ENCODE measurements at places on chromosomes 1 and 21.
A peak's percentile ranks its signal among the peaks of the same experiment; 100 is the strongest.

- DNase-seq: no peak
Measured at GRCh38 chr21:31416465-31416864, 72.4 kb upstream of the TIAM1 start.

GRCh38 chr1:203305809-203306088 is 430 bp downstream of the BTG2 start:
- no peak for DNase-seq

DNA sequence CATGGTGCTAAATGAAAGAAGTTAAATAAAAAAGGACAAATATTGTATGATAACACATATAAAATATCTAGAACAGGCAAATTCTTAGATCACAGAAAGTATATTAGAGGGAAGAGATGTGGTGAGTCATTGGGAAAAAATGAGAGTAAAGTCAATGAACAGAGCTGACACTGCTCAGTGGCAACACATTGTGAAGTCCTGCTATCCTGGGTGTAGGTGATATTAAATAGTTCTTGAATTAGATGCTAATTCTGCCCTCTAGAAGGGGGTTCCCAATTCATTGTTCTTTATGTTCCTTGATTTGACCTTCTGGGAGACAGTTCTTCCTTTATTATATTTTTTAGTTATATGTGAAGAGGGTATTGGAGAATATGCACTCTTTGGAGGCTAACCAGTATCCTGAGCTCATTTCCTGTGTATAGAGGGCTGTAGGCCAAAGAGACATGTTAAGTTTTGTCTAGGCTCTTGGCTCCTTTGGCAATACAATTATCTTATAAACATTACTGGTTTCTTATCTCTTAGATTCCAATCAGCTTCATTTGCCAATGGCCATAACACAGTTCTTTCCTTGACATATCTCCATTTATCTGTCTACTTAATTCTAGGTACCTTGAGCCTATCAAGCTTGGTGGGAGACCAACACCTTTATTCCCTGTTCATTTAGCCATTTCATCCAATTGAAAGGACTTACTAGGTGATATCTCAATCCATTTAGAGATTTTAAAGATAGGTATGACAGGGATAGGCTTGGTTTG is 6.6 kb upstream of the SLC35A3 start:
- DNase-seq: no peak

GRCh38 chr1:25903986-25904385 is 2.2 kb downstream of the STMN1 start:
- no peak for DNase-seq

GRCh38 chr1:160708801-160709200 is 2.8 kb downstream of the CD48 start:
- DNase-seq: no peak

GRCh38 chr1:40985875-40986274 is 6.4 kb downstream of the CTPS1 start:
- DNase-seq: no peak

DNA sequence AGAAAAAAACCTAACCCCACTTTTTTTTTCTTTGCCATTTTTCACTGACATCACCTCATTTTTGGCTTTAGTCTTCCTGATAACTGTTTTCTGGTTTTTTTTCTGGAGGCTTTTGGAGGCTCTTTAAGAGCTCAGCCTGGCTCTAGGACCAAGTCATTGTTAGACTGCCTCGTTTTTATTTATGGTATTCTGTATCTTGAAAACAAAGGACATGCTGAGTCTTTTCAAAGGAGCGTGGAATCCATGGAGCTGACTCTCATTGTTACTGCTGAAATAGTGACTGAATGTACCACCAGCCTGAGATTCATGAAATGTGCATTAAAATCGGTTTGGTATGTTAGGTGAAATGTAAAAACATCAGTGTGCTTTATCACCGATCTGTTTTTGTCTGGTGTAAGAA is 28.0 kb downstream of the RASAL2 start:
- DNase-seq: no peak

DNA sequence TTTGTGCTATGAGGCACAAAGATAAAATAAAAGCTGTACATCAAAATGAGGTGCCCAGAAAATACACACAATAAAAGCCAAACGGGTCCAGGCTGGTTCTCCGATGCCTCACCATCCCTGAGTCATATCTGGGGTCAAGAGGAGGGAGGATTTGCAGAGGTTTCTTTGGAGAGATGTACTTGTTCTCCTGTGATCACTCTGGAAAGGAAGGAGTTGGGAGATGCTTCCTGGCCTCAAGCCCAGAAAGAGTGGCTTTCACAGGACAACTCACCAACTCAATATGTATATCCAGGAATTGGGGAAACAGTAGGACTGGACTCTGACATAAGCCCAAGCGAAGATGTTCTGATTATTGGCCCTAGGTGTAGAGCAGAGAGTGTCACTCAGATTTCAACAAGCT is 51.9 kb downstream of the DIPK1A start:
- no peak for DNase-seq

- no peak for DNase-seq
Measured at GRCh38 chr1:159853417-159854115, 8.9 kb downstream of the VSIG8 start.

- DNase-seq: peak; percentile 46
Measured at GRCh38 chr1:27097484-27097917, 57.4 kb downstream of the SLC9A1 start.

DNA sequence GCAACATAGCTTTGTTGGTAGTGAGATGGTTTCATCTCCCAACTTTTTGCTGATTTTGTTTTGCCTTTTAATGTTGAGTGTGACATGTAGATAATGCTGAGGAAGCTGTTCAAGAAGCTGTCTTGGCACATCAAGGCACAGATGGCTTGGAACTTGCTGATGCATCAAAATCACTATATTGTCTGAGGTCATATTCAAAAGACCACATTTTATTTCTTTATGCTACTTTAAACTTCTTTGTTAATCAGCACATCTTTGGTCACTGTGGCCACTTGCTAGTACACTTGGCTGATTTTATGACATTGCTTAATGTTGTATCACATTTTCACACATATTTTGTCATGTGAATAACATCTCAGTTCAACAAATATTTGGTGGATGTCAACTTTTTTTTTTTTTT is 87.1 kb upstream of the BCL10 start:
- no peak for DNase-seq

- DNase-seq: no peak
Measured at GRCh38 chr1:17653728-17654351, 101.3 kb upstream of the ACTL8 start.

DNA sequence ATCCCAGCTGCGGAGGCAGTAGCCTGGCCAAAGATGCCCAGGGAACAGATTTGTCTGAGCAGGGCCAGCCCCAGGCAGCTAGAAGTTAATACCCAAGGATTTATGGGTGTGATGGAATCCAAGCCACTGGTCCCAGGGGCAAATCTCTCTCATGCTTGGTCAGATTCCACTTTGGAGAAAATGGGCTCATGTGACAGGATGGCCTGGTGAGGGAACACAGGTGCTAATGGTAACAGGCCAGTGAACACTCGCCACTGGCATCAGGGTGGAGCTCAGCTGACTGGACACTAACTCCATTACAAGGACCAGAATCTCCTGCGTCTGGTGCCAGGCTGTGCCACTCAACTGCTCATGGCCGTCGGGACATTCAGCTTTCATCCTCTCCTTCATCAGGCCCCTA is 12.0 kb downstream of the MDM4 start:
- no peak for DNase-seq

DNA sequence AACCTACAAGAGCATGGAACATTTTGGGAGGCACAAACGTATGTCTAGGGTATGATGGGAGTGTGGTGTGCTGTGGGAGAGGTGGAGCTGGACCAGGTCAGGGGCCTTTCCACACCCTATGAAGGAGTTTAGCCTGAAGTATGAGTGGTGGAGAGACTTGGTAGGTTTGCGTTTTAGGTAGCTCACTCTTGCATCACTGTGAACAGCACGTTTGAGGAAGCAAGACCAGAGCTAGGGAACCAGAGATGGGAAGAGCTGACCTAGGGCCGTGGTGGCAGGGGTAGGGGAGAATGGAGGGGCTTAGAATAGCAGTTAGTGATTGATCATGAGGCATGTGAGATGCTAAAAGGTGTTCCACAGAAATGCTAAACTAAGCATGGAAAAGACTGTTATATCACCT is 25.1 kb upstream of the ZFP69B start:
- DNase-seq: no peak

DNA sequence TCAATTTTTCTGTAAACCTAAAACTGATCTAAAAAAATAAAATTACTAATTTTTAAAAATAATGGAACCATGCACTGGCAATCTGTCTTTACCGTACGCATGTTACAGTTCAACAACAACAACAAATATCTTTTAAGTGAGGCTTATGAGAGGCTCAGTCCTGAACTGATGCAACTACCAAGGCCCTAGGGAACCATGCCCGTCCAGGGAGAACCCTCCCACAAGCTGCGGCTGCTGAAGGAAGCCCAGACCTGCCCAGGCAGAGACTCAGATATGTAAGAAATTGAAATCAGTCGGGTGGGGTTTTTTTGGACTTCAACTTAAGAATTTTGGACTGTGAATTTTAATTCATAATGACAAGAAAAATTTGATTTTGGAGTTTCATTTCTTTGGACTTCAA is 91.1 kb downstream of the NPHP4 start:
- DNase-seq: no peak

DNA sequence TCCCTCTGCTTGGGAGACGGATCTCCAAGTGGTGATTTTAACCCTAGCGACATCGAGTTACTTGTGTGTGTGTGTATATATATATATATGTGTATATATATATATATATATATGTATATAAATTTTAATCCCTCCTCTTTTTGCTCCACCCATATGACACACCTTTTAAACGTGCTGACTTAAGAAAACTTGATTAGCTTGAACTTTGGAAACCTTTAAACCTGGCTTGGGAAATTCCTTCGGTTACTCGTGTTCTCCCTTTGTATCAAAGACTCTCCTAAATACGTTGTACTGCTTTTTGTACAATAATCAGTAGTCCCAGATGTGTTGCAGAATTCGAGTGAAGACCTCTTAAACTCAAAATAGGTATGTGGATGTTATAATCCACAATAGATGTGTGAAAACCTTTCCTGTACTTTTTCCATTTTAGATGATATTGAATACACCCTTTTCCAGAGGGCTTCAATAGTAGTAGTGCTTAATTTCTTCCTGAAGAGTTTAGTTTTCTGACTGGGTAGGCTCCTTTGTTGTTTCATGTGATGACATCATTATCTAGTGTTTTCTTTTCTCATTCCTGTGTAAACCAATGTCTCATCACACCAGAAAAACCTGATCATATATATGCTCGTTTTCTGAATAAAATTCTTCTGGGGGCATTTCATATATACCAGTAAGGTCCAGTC is 1.4 kb downstream of the RNF11 start:
- DNase-seq: no peak

GRCh38 chr1:82560566-82560965 is 759.8 kb downstream of the ADGRL2 start:
- DNase-seq: no peak

GRCh38 chr1:153832293-153832692 is 57.1 kb downstream of the SLC27A3 start:
- no peak for DNase-seq

DNA sequence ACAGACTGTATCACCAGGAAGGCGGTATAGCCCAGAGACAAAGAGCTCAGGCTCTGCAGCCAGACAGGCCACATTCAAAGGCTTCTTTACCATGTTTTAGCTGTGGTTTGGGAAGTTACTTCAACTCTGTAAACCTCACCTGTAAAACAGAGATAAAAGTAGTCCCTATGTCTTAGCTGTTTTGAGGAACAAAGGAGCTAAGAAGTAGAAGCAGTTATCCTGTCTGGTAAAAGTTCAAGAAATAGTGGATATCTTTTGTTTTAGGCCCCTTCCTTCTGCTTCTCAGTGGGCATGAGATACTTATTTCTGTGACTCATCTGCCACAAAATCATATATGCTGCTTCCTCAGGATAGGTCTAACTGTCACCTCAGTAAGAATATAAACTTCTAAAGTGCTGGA is 6.5 kb downstream of the CD34 start:
- no peak for DNase-seq

GRCh38 chr1:48756683-48757316 is 19.9 kb downstream of the BEND5 start:
- DNase-seq: no peak

- DNase-seq: no peak
Measured at GRCh38 chr1:228082918-228083870, 686 bp downstream of the ARF1 start.

- DNase-seq: no peak
Measured at GRCh38 chr21:27425172-27425571, 458.3 kb upstream of the ADAMTS5 start.

- DNase-seq: no peak
Measured at GRCh38 chr1:61752921-61753389, 10.7 kb downstream of the PATJ start.

GRCh38 chr21:24147674-24148073 is 1459.6 kb downstream of the MRPL39 start:
- no peak for DNase-seq

- no peak for DNase-seq
Measured at GRCh38 chr1:236795757-236796667, 920 bp downstream of the MTR start.

DNA sequence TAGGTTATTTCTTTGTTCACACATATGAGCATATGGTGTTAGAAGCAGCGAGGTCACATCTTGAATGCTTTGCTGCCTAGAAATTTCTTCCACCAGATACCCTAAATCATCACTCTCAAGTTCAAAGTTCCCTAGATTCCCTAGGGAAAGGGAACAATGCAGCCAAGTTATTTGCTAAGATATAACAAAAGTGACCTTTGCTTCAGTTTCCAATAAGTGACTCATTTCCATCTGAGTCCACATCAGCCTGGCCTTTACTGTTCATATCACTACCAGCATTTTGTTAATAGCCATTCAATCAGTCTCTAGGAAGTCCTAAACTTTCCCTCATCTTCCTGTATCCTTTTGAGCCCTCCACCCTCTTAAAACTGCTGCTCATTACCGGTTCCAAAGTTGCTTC is 1502.5 kb downstream of the KCNT2 start:
- no peak for DNase-seq

DNA sequence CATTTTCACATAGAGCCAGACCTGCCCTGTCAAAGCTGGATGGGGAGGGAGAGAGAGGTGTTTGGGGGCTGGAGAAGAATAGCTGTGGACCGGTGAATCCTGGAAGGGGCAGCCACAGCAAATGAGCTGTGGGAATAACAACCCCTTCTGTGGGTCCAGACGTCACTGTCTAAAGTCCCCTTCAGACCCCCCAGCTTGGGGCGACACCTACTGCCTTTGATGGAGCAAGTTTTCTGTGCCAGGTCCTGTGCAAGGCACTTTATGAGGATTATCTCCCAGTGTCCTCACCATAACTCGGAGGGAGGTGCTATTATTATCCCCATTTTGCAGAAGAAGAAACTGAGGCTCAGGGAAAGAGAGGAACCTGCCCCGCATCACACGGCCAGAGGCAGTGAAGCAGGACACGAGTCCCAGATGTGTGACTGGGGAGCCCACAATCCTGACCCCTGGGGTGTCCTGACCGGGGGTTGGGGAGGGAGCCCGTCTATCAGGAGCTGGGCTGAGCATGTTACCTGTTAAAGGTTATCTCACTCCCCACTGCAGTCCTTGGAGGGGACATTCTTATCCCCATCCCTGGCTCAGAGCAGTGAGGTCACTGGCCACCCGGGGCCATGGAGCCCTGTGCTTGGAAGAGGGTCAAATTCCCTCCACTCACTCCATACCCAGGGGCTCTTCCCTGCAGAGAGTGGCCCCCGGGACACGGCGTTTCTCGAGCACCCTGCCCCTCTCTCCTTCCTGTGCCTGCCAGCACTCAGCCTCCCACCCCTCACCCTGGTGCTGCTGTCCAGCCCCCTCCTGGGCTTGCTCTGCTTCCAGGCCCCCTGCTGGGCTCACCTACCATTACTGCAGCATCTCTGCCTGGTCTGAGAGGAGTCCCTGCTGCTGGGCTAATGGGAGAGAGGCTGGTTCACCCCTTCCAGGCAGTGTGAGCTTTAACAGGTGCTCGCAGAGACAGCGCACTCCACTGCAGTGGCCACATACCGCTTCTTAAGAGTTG is 132.9 kb downstream of the PTPRU start:
- no peak for DNase-seq

All from stimulated activated CD8-positive, alpha-beta memory T cell treated with anti-CD3 and anti-CD28 coated beads, Interleukin-2, amount 100 ng/mL, for 1 hour (primary cell).